ENCODE measurements at places on chromosomes 11 and 22.
A peak's percentile ranks its signal among the peaks of the same experiment; 100 is the strongest.

DNA sequence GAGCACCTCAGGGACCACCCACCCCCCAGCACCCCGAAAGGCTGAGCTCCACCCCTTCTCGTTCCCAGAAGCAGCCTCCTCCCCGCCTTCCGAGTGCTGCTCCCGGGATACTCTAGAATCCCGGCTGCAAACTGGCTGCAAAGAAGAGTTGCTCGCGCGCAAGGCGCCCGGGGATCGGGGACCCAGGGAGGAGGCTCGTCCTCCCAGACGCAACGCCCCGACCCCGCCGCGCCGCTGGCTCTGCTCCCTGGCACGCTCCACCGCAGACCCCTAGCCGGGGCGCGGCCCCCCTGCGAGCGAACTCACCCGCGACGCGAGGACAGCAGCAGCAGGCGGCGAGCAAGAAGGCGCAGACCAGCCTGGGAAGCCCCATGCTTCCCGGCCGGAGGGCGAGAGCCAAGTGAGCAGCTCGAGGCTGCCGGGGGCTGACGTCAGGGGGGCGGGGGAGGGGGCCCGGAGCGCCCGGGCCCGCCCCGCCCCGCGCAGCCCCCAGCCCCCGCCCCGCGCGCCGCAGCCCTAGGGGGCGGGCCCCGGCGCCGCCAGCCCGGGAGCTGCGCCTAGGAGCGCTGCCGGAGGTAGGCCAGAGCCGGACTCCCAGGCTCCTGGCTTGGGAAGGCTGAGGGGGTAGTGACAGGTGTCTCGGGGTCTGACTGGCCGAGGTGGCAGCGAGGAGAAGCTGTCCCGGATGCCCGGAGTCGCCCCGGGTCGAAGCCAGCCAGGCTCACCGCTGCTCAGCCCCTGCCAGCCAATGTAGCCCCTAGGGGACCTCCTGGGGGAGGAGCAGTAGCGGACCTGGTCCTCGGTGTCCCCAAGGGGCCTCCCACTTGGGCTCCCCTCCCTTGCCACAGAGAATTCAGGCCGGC lies at the start of gene MCAM:
Gene MCAM (minus strand): TSS at position 402 of the 863 bp plus-strand sequence. CDS start 29 bp downstream, at position 373.
- DNase-seq: no peak

GRCh38 chr11:15091625-15092024 lies 18.2 kb downstream of the CALCB start:
- DNase-seq: no peak

- DNase-seq: no peak
Measured at GRCh38 chr11:6156628-6157359, 13.3 kb downstream of the OR52B2 start.

GRCh38 chr11:118373263-118373662 lies 13.9 kb downstream of the UBE4A start:
- DNase-seq: no peak

DNA sequence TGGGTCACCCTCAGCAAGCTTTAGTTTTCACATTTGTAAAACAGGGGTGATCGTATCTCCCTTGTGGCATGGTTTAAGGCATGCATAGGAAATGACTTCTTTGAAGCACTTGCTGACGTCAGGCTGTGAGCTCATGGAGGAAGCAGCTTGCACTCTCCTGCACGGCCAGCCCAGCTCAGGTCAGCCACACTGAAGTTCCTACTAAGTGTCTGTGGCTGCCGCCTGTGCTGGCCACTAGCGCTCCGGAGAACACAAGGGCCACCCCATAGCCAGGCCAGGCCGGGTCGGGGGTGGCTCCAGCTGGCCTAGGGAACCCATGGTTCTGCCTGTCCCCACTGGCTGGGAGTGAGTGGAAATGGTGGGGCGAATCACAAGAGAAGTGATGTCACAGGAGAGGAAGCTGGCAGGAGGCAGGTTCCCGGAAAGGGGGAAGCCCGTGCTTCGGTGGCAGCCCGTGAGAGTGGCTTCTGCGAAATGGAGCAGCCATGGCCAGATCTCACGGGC lies 28.2 kb downstream of the KCTD17 start:
- DNase-seq: peak; percentile 52

GRCh38 chr11:102457865-102458264 lies 5.3 kb upstream of the TMEM123 start:
- no peak for DNase-seq

Measured in mucosa of gallbladder (tissue), 1 donor.